Renal cortex interstitium (tissue), 15 donors: ENCODE measurements at places on chromosomes 1 and 21. TPM values are rescaled to one million over a fixed set of nuclear protein-coding genes. Genes with fewer than 3 reads are reported as not detected.

The VSIG8 gene
- 1.2 TPM for polyA plus RNA-seq

The CD5L gene
- not detected for polyA plus RNA-seq

The S100A12 gene
- 2.4 TPM for polyA plus RNA-seq

The CAP1 gene
- polyA plus RNA-seq = 193 TPM

The NUP210L gene
- polyA plus RNA-seq = 0.18 TPM

The FMN2 gene
- 7.4 TPM for polyA plus RNA-seq

The FAM72C gene
- polyA plus RNA-seq = 0.40 TPM

The TRIM58 gene
- polyA plus RNA-seq = 1.1 TPM

The C1QB gene
- 10.6 TPM for polyA plus RNA-seq

The ADAM30 gene
- not detected for polyA plus RNA-seq

The CELA3A gene
- polyA plus RNA-seq = not detected

DNA sequence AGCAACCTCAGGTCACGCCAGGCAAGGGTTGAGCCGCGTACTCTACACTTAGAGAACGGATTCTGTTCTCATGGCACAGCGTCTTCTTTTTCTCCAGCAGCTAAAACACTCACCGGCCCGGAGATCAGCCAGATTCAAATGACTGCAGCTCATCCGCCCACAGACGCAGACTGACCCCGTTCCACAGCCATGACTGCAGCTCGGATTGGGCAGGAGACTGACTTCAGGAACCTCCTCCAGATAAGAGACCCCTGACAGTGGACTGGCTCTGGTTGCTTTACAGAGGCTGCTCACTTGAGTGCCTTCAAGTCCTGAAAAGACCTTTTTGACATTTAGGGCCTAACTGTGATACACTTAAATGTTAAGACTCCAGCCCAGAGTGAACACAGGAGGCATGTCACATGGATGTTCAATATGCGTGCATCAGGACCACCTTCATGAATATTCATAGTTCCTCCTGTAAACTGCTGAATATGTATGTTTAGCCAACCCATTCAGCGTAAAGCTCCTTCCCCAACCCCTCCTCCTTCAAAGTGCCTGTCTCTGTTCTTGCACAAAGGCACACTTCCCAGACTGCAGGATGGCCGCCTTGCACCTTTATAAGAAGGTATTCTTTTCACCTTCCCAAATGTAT is 42.6 kb downstream of the BACE2 start:
- peak; percentile 51 for DNase-seq

- DNase-seq = no peak
These were observed 32.8 kb upstream of the S1PR1 start for GRCh38 chr1:101203820-101204540.

- no peak for DNase-seq
These were observed 2.6 kb downstream of the ARPC5 start for GRCh38 chr1:183632964-183633363.

GRCh38 chr1:83691953-83692500 is 306.9 kb downstream of the TTLL7 start:
- DNase-seq = no peak

DNA sequence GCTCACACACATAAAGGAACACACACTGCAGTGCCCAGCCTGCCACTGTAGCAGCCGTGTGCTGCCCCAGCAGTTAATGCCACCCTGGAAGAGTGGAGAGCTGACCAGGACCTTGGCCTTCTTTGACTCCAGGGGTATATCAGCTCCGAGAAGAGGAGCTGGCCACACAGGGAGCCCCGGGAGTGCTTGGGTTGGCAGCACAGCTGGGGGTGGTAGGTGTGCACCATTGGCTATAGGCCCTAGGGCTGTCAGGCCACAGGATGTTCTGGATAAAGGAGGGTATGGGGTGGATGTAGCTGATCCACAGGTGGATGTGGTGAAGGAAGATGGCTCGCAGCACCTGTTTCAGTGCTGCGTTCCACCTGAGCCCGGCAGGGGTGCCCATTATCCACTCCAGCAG is 640.5 kb downstream of the PLPP3 start:
- no peak for DNase-seq

DNA sequence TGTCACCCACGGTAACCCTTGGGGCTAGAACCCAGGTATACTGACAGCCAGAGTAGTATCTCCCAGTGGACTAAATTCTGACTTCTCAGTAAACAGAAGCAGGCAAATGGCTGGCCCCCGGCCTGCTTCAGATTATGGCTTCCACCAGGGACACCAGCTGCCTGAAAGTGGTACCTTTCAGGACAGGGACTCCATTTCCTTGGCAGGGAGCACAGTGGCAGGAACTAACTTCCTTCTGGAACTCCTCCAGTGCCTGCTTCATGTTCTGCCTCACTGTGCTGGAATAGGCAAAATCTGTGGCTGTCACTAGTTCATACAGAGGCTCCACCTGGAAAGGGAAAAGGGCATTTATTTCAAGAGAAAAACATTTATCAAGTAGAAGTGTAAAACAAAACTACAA is 32.7 kb downstream of the C8B start:
- no peak for DNase-seq

- DNase-seq = no peak
These were observed 15.5 kb upstream of the RNF19B start for GRCh38 chr1:32980080-32980479.

DNA sequence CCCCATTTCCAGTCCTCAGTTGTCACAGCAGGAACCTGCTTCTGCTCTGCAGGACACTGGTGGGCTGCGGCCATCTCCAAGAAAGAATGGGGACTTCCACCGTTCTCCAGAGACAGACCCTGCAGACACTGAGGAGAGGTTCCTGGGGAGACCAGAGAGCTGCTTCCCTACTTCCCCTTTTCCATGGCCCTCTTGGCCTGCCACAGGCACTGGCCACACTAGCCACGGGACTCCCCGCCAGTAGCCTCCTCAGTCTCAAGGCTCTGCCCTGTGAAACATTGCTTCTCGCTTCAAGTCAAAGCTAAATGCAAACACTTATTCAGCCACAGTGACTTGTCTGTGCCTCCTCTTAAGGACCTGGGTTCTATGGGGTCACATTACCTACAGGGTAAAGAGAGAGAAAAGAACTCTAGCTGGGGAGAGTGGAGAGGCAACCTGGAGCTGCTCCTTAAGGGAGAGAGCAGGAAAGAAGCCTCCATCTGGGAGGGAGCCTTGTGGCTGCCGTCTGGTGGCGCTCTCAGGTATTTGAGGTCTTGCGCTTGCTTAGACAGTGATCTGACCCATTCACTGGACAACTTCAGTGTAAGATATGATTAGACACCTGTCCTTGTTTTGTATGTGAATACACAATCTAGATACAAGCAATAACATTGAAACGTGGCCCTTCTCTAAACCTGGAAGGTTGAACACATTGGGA is 5.4 kb upstream of the SLAMF8 start:
- no peak for DNase-seq

GRCh38 chr1:41810446-41810845 is 108.3 kb downstream of the HIVEP3 start:
- peak; percentile 49 for DNase-seq

DNA sequence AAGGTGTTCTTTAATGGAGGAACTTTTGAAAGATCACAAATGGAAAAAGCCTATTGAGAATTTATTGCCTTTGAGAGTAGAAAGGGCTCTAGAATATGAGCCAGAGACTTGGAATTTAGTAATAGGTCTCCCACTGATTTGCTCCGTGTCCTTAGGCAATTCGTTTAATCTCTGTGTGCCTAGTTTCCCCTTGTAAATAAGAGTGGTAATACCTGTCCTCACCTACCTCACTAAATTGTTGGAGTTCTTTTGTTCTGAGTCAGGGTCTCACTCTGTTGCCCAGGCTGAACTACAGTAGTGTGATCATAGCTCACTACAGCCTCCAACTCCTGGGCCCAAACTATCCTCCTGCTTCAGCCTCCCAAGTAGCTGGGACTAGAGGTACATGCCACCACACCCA is 15.0 kb upstream of the TEKT2 start:
- DNase-seq = no peak

DNA sequence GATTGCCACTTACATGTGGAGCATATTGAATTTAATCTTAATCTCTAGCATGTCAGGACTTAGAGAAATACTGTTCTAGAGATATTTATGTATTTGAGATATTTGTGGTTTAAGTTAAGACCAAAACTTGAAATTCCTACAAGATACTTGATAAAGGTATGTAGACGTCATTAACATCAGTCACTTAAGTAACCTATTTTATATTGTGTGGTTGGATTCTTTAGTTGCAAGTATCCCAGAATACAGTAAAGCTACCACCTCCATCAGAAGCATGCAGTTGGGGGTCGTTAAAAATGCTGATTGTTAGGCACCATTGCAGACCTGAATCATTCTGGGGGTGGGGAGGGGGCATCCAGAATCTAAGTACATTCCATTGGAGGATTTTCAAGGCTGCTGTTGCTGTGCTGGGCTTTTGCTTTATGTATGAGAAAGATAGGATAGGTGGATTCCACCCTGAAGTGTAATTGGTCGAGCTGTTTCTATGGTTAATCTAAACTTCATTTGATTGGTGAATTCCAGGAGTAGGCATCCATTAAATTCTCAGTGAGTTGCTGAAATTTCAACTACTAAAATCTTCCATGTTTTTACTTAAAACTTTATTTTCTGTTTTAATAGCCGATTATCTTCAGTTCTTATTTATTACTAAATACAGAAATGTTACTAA is 4.0 kb downstream of the H3-3A start:
- DNase-seq = no peak

- no peak for DNase-seq
These were observed 36.6 kb downstream of the WNT3A start for GRCh38 chr1:228043281-228043848.

DNA sequence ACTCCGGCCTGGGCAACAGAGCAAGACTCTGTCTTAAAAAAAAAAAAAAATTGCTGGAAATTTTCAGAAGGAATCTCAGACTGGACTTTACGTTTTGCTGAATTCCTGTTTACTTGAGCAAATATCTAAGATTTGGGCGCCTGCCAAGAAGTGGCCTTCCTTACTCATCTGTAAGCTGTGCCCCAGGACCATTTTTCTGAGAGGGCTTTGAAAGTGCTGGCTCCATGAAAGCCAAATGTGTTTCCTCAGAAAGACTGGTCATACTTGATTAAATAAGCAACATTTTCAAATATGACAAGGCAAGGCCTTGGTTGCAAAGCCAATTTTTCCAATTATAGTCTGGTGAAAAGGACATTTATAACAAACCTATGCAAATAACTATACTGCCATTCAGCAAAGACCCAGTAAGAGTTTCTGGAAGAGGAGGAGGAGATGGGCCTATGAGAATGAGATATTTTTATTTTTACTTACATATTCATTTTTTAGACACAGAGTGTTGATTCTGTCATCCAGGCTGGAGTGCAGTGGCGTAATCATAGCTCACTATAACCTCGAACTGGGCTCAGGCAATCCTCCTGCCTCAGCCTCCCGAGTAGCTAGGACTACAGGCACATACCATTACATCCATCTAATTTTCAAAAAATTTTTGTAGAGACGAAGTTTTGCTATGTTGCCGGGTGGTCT is 56.3 kb upstream of the HTR1D start:
- DNase-seq = no peak

DNA sequence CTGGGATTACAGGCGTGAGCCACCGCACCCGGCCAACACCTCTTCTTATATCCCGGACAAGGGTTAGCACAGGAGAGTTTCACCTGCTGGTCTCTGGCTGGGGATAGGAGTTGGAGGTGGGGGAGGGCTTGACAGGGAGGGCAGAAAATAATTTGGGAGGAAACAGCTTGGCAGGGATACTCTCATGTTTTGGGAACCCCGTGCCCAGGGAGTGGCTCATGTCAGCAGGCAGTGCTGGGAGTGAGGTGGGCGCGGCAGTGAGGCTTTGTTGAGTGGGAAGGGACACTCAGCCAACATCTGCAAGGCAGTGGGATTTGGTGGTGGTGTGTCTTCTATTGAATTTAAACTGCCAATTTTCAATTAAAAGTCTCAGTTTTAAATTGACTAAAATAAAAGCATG is 1.1 kb upstream of the THEM5 start:
- no peak for DNase-seq

DNA sequence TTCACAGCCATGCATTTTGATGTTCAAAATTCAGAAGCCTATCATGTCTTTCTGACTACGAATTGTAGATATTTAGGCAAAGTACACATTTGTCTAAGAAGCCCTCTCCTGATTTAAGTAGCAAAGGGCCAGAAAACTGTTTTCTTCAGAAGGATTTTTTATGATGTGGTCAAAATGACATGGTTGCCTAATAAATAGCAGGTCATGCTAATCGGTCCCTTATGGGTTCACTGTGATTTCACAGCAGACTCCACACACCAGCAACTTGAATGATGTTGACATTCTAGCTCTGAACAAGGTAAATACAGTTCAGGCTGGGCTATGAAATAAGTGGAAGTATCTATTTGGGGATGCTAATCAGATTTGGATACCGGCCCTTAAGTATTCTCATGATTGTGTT is 178.7 kb upstream of the DPYD start:
- DNase-seq = no peak

DNA sequence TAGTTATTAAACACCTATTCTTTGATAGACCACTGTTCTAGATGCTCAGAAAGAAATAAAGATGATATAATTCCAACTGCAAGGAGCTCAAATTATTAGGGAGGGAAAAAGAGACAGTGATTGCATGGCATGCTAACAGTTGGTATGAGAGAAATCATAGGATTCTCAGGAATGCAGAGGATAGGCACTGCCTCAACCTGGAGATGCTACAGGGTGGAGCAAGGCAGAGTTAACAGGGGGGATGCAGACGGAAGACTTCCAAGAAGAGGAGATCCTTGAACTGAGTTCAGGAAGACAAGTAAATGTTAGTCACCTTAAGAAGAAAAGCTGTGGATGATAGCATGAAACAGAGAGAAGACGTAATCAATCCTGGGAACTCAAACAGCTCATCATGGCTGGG is 123.7 kb downstream of the DAB1 start:
- no peak for DNase-seq

DNA sequence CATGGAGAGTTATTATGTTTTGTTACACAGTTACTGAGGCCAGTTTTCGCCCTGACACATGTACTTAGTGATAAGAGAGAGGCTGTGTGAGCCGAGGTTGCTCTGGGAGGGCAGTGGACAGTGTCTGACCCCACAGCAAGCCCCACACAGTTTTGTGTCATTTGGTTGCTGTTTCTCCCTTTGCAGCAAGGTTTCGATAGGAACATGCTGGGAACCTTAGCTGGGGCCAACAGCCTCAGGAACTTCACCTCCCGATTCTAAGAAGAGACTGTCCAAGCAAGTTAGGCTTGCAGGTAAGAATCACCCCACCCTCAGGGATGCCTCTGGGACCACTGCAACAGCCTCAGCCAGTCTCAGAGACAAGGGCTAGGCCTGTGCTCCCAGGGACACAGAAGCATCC is 45.3 kb downstream of the PKP1 start:
- no peak for DNase-seq

DNA sequence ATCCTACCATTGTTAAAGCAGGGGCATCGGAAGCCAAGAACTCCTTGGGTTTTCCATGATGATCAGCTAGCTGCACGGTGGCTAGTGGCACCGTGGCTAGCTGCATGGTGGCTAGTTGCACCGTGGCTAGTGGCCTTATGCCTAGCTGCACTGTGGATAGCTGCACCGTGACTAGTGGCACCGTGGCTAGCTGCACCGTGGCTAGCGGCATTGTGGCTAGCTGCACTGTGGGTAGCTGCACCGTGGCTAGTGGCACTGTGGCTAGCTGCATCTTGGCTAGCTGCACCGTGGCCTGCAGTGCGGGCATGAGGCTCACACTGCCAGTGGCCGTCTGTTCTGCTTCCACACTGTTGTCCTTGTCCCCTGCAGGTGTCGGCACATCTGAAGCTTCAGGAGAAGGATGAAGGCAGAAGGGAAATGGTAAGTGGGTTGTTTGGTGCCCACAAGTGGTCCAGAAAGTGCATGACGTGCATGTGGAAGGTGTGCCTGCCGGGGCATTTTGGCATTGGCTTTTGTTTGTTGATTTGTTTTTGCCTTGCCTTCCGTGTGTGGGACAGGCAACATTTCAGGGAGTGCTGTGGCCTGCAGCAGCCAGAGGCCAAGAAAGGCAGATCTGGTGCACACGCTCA is 38.6 kb downstream of the TFF3 start:
- no peak for DNase-seq
